ENCODE measurements at places on chromosomes 5 and 9.

GRCh38 chr5:124909734-124910133 lies 163.3 kb upstream of the ZNF608 start:
- DNase-seq, result no peak

GRCh38 chr5:119275601-119276173 lies 80.1 kb upstream of the TNFAIP8 start:
- DNase-seq, result no peak

- no peak for DNase-seq
Measured at GRCh38 chr5:129698661-129699060, 49.2 kb upstream of the MINAR2 start.

- DNase-seq, result no peak
Measured at GRCh38 chr9:23887781-23888180, 61.7 kb upstream of the ELAVL2 start.

- DNase-seq, result no peak
Measured at GRCh38 chr9:27437652-27438373, 86.3 kb upstream of the IFNK start.

- peak; percentile 0 for DNase-seq
Measured at GRCh38 chr9:17906841-17907778, 328.2 kb downstream of the SH3GL2 start.

DNA sequence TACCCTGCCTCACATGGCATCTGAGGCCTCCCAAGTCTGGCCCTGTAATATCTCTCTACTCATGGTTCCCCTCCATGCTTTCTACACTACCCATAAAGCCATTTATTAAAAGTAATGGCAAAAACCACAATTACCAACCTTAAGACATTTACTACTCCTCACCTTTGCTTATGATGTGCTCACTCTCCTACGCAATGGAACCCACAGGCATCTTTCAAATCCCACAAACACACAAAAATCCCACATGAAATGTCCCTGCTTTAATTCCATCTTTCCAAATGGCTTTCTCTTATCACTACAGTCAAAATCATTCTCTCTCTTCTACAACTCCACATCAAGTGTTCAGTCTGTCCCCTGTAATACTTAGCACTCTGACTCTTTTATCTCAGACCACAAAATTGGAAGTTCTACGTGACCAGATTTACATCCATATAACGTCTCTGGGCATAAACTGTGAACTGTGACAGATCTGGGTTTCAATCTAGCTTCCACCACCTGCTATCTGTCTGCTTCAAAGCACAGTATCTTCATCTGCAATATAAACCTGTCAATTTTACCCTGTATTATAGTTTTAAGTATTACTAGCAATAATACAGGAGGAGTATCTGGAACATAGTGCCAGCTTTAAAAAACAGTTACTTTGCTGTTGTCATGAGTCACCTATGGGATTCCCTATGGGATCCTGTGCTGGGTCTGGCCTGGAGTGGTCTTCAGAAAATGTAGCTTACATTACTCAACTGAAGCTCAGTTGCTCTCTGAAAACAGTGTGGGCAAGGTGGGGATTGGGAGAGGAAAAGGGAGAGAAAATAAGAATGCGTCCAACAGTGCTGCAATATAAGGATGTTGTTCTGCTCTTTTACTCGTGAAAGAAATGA lies 137.1 kb upstream of the TRIM32 start:
- DNase-seq, result no peak

GRCh38 chr5:108727651-108728565 lies 19.8 kb upstream of the FER start:
- DNase-seq, result peak; percentile 63

DNA sequence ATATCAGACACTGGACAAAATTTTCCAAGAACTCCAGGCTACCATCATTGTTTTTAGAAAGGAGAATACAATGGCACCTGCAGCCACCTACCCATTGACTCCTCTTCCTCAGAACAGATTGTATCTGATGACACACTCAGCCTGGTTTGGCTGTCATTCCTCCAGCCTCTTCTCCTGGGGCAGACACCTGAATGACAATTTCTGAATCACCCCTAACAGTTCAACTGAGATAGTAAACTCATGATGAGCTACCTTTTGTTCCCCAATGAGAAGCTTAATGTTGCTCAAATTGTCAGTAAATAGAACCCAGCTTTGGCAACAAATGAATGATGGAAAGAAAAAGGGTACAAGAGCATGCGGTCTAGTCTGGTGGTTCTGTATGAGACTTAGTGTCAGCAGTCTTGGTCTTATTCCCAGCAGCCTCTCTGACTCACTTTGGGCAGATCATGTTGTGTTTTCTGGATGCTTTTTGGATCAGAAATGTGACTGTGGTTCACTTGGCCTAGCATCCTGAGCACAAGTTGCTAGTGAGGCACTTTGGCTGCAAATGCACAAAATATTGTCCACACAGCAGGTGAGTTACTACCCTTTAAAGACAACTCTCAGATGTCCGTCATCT lies 78.3 kb downstream of the MAMDC2 start:
- DNase-seq, result no peak

GRCh38 chr9:136153381-136154065 lies 34.8 kb upstream of the TMEM250 start:
- DNase-seq, result no peak

GRCh38 chr5:75046366-75047142 lies 5.8 kb downstream of the GCNT4 start:
- no peak for DNase-seq

DNA sequence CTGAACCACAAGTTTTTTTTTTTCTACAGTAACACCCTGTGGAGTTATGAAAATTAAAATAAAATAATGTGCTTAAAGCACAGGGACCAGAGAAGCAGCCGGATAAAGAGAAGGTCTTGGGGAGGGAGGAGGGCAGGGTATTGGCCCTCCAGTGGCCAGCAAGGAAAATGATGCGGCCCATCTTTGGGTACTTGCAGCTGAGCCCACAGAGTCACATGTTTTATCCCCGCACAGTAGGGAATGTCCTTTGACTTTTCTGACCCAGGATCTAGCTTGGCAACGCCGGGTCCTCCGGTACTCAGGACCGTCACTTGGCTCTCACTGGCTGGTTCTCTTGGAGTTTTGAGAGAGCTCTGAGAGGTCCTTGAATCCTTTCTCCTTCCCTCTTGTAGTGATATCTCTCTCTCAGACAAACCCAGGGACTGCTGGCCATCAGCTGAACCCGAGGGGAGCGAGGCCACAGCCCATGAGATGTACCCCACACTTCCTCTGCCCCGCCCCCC lies 35.3 kb upstream of the HSPA9 start:
- DNase-seq, result no peak

- DNase-seq, result no peak
Measured at GRCh38 chr9:84808416-84808815, 138.9 kb downstream of the NTRK2 start.

DNA sequence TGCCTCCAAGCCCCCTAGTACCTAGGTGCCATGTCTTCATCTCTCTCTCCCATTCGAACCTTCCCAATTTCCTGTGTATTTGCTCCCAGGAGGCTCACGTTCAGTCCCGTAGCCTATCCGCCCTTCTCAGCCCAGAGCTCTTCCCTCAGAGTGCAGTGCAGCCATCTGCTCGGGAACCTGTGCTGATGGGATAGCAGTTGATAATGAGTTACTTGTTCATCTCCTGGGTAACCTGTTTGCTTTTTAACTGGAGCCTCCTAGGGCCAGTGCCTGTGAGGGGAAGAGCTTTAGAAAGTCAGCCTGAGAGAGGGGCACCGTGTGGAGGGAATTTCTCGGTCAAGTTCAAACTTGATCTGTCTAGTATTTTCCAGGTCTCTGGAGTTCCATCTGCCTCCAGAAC lies 229.8 kb upstream of the IL12B start:
- DNase-seq, result no peak

All from stimulated activated naive CD8-positive, alpha-beta T cell treated with anti-CD3 and anti-CD28 coated beads, Interleukin-15, amount 100 ng/mL, for 72 hours (primary cell).